ENCODE measurements at places on chromosomes 1 and 21.

DNA sequence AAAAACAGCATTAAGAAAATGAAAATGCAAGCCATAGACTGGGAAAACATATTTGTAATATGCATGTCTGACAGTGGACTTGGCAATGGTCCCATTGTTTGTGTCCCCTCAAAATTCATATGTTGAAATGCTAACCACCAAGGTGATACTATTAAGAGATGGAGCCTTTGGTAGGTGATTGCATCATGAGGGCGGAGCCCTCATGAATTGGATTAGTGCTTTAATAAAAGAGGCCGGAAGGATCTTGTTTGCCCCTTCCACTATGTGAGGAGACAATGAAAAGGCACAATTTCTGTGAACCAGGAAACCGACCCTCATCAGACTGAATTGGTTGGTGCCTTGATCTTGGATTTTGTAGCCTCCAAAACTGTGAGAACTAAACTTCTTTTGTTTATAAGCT lies 232.3 kb downstream of the GPR52 start:
- DNase-seq = no peak

DNA sequence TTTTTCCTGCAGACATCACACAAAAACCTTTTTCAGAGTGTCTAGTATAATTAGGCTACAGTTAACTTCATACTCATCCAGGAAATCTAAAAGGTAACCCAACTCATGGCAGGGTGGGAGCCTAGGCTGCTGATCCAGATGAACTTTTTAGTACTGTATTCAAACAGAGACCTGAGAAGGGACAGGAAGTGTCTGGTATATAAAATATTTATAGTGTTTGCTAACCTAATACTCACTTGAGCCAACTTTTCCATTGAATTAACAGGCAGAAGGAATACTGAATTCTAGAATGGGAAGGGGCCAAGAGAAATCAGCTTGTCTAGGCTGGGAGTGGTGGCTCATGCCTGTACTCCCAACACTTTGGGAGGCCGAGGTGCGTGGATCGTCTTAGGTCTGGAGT lies 22.2 kb upstream of the NKAIN1 start:
- no peak for DNase-seq

- no peak for DNase-seq
These were observed 29.2 kb upstream of the BRDT start for GRCh38 chr1:91919962-91920361.

DNA sequence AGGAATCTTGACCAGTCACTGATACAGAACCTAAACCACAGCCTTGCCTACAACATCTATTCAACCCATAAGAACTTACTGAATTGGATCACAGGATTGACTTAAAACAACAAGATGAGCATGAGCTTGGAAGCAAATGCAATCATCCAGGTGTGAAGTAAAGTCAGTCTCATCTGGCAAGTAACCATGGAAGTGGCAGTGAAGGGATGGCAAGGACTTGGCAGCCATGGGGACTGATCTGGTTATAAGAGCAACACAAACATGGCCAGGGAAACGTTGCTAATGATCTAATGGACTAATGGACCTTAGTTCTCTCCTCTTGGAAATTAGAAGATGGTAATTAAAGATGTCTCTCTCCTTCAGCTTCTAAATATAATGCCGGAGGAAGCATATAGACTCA lies 133.1 kb downstream of the VAV3 start:
- DNase-seq = no peak

DNA sequence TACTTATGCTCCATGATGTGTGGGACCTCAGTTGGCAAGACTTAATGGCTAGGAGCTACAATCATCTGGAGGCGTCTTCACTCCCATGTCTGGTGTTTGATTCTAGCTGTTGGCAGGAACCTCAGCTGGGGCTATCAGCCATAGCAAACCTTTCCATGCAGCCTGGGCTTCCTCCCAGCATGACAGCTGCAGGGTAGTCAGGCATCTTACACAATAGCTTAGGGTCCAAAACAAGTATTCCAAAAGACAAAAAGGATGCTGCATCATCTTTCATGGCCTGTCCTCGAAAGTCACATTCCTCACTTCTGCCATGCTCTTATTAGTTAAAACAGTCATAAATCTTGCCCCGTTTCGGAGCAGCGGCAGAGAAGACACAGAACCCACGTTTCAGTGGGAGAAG lies 90.9 kb downstream of the LRRC8C start:
- no peak for DNase-seq

- no peak for DNase-seq
These were observed 93.0 kb downstream of the HLCS start for GRCh38 chr21:36873513-36873912.

GRCh38 chr1:41846625-41847405 lies 71.9 kb downstream of the HIVEP3 start:
- no peak for DNase-seq

DNA sequence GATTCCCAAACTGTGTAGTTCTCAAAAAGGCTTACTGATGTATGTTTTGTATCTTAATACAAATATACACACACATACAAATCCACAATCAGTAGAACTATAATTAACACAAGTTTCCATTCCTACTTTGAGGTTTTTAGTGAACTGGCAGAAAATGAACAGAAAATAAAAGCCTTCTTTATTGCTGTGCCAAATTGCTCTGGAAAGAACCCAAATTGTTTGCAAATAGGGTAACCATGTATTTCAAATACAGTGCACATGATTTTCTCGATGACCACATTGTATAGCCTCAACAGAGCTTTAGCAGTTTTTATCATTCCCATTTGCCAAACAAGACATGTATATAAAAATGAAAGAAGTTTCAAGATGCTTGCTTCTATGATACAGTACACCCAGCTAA lies 173.3 kb downstream of the COL24A1 start:
- DNase-seq = no peak

- DNase-seq = no peak
These were observed 65.6 kb downstream of the RGL1 start for GRCh38 chr1:183870351-183871077.

DNA sequence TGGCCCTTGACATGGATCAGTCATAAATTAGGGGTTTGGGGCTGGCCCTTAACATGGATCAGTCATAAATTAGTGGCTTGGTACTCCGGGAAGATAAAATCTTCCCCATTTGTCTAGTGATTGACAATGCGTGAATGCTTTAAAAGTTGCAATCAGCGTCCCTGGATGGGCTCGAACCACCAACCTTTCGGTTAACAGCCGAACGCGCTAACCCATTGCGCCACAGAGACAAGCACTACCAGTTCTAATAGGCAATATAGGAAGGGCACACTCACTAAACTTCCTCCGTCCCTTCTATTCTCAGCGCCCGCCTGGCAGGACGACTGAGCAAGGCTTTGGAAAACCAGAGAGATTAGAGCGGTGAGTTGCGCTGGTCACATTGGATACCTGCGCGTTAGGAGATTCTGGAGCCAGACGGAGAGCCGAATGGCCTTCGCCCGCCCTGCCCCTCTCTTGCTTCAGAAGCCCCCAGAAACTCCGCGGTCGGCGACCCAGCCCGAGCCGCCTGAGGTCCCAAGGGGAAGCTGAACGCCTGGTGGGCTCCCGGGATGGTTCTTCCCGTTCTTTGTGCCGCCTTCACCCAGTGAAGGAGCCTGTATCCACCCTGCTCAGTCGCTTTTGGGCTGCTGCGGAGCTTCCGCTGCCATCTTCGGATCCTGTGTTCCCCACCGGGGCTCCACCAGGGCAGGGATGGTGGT lies 235.9 kb downstream of the FAM72C start:
- no peak for DNase-seq

DNA sequence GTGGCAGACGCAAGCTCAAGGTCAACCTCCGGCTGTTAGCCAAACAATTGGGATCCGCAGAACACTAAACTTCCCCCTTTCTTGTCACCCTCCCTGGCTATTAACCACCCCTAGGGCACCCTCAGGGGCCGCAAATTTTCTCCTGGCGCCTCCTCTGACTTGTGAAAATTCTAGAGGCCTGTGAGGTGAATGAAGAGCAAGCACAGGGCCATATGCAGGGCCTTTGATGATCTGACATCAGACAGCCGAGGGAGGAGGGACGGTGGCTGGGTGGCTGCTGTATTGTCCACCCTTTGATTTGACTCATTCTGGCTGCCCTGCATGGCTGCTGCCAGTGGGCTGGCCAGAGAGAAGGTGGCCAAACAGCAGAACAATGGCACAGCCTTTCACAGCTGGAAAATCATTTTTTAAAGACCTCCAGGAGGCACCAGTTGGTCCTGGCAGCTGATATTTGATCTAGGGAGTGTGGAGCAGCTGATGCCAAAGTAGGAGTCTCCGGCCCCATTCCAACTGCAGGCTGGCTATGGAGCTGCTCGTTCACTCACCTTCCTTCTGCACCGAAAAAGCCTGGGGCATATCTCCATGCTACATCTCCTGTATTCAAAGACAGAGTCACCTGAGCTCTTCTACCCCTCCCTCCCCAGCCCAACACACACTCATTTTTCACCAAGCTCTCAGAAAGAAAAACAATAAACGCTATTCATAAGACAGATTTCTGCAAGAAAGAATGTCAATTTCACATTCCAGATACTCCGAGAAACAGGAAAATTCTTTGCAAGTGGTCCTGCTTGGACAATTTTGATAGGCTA lies 44.9 kb upstream of the BARHL2 start:
- DNase-seq = no peak

- DNase-seq = no peak
These were observed 40.0 kb upstream of the PRELP start for GRCh38 chr1:203435615-203436014.

- DNase-seq = no peak
These were observed 18.3 kb downstream of the NGF start for GRCh38 chr1:115319706-115320105.

- DNase-seq = no peak
These were observed 122.6 kb upstream of the C1orf174 start for GRCh38 chr1:4022715-4023114.

DNA sequence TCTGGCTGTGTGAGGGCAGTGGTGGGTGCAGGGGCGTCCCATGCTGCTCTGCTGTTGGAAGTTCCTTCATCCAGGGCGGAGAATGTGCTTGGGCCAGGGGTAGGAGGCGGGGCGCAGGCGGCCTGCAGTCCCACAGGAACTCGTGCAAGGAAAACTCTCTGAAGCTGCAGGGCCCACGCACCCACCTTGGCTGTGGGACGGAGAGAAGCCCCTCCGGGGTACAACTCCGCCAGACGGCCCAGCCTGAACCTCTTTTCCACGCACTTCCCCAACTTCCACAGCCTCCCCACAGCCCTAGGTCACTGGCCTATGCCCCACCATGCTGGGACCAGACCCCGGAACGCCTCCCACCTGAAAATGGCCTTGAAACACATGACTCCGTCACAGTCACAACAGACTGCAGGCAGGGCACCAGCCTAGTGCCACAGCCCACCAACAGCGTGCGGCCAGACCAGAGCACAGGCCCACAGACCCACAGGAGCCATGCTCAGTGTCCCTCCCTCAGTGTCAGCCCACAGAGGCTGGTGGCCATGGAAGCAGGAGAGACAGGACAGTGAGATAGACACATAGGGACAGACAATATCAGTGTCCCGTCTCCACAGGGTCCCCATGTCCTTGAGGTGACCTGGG lies 47.8 kb downstream of the WNT9A start:
- DNase-seq = no peak

GRCh38 chr21:31733551-31734149 lies 1.7 kb upstream of the SCAF4 start:
- DNase-seq = no peak

DNA sequence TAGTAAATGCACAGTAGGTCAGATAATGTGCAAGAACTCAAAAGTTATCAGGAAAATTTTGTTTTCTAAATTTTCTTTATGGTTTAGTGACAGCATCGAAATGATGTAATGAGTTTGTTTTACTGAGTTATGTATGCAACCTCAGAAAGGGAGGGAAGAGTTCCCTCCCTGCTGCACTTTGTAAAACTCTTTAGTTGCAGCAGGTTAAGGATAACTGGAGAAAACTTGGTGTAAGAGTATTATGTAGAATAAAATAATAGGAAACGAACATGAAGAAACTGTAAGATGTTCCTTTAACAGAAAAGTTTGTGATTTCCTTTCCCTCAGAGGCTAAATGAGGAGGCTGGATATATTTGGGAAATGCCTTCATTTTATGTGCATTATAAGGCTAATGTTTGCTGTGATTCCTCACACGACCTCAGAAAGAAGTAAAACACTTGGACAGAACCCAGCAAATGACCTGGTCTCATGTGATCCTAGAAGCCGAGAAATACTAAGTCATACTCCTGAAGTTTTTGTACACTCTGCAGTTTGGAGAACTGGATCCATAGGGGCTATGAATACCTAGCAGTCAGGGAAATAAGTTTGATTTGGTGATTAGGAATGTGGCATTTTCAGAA lies 35.4 kb downstream of the ADGRL2 start:
- DNase-seq = no peak

DNA sequence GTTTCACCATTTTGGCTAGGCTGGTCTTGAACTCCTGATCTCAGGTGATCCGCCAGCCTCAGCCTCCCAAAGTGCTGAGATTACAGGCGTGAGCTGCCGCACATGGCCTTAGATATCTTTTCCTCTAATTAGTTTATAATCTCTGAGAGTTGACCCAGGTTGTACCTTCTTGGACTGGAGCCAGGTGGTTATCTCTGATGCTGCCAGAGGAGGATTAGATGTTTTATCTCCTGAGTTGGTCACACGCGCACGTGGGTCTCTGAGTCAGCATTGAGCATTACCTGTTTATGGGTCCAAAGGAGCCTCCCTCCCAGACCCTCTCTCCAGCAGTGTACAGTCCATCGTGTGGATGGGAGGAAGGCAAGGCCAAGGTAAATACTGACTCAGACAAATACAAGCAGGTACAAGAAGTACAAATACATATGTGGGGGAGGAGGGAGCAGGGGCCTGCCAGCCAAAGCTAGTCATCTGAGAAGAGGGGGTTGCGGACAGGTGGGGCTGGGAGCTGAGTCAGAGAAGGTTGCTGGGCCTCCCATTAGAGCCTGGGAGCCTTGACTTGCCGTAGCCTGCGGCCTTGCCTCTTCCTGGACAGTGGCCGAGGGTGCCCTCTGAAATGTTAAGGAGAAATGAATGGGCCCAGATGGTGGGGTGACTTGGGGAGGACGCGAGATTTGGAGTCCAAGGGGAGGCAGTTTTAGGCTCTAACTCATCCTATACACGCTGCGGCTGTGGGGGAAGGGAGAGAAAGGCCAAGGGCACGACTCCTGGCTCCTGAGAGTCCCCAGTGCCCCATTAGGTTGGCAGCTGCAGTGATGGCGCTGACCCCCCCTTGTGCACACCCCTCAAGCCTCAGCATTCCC lies 13.1 kb downstream of the IL6R start:
- DNase-seq = no peak

- DNase-seq = no peak
These were observed 388.6 kb downstream of the MATN1 start for GRCh38 chr1:30334767-30335166.

DNA sequence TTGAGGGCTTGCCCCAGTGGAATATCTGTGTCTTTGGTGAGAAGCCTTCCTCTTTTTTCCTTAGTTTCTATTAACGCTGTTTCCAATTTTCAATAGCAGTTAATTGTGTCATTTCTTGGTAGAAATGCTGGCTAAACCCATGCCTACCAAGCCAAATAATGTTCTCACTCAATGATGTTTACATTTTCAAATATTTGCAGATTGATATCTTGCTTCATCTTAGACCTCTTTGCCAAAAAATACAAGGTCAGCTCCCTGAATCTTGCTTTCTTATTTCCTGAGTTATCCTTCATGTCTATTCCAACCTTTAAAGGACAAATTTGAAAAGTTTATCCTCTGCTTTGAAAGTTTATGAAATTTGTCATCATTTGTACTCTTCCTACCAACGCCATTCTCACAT lies 5.1 kb downstream of the KCNJ15 start:
- DNase-seq = no peak
